ENCODE measurements at places on chromosomes 5 and 9.

GRCh38 chr9:107918749-107919148 is 429.2 kb upstream of the KLF4 start:
- DNase-seq, result no peak

DNA sequence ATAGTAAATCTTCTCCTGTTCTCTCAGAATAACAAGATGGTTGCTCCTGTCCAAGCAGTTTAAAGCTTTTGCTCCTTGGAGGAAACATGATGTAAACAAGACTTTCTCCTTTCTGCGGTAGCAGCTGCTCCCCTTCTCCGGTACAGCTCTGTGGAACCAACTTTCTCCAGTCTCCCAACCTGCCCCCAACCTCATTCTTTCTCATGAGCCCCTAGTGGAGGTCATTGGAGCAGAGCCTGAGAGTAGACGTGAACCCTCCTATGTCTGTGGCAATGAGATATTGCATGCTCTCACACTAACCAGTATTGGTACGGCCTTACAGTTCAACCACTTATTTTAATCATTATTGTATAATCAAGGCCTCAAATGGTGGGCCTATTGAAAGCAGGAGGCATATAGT is 483.8 kb upstream of the CDH10 start:
- DNase-seq, result no peak

DNA sequence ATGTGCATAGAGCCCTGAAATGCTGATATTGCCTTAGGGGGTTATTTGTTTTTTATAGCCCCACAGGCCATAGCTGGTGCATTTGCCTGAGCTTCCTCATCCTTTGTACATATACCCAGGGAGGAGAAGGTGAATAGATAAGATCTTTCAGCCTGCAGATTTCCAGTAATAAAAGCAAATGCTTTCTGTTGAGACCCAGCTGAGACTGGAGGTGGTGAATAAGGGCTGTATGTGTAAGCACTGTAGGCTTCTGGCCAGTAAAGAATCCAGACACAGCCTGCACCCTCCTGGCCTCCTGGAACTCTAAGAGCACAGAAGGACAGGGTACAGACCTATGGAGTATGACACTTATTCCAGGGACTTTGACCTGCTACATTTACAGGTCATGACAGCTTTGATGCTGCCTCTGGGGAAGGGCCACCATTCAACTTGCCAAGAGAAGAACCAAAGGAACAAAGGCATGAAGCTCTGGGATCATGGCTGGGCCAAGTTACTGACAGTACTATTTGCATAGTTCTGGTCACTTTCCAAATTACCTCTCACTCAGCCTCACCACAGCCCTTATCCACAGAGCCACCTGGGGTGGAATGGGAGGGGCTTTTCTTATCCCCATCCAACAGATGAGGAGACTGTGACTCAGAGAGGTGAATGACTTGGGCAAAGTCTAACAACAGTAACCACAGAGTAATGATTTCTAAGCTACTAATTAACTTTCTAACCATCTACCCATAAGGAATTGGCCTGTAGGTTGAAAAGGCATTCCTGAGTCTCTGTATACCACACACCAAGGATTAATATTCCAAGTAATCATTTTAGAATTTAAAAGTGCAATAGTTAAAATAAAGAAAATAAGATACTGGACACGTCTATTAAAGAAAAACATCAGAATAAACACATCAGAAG is 604.5 kb upstream of the KLF4 start:
- DNase-seq, result no peak

- DNase-seq, result no peak
These were observed 288.3 kb downstream of the ENC1 start for GRCh38 chr5:74352256-74352655.

- no peak for DNase-seq
These were observed 464 bp downstream of the GDF9 start for GRCh38 chr5:132865668-132866341.

GRCh38 chr9:136798708-136799078 is 2.6 kb downstream of the CCDC183 start:
- DNase-seq, result no peak

Measured in activated CD8-positive, alpha-beta memory T cell treated with anti-CD3 and anti-CD28 coated beads, Interleukin-2, amount 50 U/mL, for 48 hours (primary cell).